Activated naive CD4-positive, alpha-beta T cell treated with anti-CD3 and anti-CD28 coated beads, Interleukin-2, amount 50 U/mL, for 72 hours (primary cell): ENCODE measurements at places on chromosomes 3 and 15.

- no peak for DNase-seq
These were observed 63.6 kb downstream of the LINGO1 start for GRCh38 chr15:77568973-77569728.

GRCh38 chr3:128235207-128235926 is 82.1 kb downstream of the EEFSEC start:
- no peak for DNase-seq

- DNase-seq: no peak
These were observed 193.0 kb downstream of the RORA start for GRCh38 chr15:61036136-61036535.

- DNase-seq: no peak
These were observed 228.7 kb upstream of the ST8SIA2 start for GRCh38 chr15:92165001-92165346.

- DNase-seq: no peak
These were observed 31.0 kb upstream of the PTPRG start for GRCh38 chr3:61530355-61530754.

- no peak for DNase-seq
These were observed 8.9 kb downstream of the NSUN3 start for GRCh38 chr3:94071713-94072284.

GRCh38 chr3:189334064-189334920 is 162.5 kb downstream of the TPRG1 start:
- DNase-seq: no peak

GRCh38 chr15:37823601-37824275 is 110.7 kb upstream of the TMCO5A start:
- no peak for DNase-seq

DNA sequence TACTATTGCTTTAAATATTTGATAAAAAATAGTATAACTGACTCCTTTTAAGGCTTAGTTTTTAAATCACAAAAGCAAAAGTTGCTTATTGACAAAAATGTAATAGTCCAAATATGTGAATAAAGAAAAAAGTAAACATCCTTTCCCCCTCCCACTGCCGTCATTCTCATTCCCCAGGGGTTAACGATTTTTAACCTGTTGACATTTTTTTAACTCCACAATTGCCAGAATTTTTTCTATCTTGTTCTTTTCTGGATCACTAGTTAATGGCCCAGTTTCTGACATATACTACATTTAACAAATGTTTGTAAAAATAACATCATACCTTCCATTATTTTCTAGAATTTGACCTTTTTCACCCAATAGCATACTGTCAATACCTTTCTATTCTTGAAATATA is 60.6 kb upstream of the TCF12 start:
- DNase-seq: no peak

GRCh38 chr15:68749793-68750192 is 70.9 kb downstream of the ANP32A start:
- DNase-seq: no peak

- no peak for DNase-seq
These were observed 163.1 kb upstream of the GALNT15 start for GRCh38 chr3:16011376-16011775.

DNA sequence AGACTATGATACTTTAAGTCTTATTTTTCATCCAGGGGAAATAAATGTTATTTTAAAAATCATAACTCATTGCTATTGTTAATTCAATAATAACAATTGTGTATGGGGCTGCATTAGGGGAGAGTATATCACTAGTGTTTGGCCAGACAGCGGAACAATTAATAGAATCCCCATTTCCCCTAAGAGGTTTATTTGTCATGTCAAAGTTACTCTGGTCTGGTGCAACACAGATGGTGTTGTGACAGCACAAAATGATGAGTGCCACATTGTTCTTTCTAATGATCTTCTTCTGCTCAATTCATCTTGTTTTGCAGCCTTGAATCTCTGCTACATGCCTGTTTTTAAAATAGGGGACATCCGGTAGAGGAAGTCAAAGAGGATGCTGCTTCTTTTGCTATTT is 351.6 kb downstream of the NSUN3 start:
- DNase-seq: no peak

- no peak for DNase-seq
These were observed 343.4 kb downstream of the TBC1D5 start for GRCh38 chr3:17398959-17399551.

DNA sequence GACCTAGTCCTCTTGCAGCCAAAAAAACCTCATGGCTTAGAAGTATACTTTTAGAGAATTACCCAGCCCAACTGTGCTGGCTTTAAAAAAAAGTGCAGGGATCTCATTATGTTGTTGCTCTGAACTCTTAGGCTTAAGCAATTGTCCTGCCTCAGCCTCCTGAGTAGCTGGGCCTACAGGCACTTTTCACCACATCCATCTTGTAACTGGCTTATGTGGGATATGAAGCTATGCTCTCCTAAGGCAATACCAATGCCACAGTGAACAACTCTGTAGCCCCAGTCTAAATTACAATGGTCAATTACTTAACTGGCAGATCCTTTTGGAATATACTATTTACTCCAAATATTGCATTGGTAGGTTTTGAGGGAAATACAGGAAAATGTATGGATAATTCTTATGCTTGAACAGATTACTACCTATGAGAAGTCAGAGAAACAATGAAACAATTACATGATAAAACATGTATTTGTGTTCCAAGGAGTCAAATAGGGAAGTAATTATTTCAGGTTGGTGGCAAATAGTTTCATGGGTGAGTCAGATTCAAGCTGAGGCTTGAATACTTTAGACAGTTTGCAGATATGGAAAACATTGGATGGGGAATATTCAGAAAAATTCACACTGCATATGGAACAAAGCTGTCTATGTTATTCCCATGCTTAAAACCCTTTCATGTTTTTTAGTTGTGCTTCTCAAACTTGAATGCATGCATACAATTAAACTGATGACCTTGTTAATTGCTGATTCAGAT is 34.6 kb upstream of the GPR149 start:
- DNase-seq: no peak

GRCh38 chr3:52202384-52203077 is 4.6 kb downstream of the ALAS1 start:
- no peak for DNase-seq

- DNase-seq: no peak
These were observed 33.4 kb downstream of the TMEM41A start for GRCh38 chr3:185465471-185465870.

DNA sequence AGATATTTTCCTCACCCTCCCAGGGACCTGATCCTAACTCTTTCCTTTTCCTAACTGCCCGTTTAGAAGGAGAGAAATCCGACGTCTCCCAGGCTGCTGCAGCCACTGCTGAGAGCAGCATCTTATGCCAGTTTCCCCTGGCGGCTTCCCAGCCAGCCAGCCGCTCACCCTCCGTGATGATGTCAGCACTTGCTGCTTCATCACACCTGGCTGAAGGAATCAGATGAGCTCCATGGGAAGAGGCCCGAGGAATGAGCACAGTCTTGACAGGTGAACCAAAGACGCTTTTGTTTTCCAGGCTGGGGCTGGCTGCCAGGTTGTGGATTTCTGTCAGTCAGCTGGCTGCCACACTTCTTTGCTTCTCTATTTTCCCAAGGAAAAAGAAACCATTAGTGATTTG is 445.1 kb upstream of the RBMS3 start:
- DNase-seq: no peak

GRCh38 chr3:29466442-29466841 is 185.6 kb downstream of the RBMS3 start:
- DNase-seq: no peak

DNA sequence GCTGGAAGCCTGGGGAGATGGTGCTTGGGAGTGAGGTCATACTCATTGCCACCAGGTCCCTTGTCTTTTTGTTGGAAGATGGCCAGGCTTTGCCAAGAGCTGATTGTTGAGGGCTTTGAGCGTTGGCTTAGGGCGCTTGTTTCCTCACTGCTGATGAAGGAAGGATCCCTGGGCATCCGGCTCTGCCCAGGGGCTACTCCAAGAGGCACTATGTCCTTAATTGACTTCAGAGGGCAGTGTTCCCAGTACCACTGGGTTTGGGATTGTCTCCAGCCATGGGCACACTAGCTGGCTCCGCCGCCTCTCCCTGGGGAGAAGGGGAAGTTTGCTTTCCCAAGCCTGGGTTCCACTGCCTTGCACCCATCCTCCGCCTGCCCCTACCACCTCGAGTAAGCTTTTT is 57.2 kb upstream of the RGMA start:
- DNase-seq: no peak

DNA sequence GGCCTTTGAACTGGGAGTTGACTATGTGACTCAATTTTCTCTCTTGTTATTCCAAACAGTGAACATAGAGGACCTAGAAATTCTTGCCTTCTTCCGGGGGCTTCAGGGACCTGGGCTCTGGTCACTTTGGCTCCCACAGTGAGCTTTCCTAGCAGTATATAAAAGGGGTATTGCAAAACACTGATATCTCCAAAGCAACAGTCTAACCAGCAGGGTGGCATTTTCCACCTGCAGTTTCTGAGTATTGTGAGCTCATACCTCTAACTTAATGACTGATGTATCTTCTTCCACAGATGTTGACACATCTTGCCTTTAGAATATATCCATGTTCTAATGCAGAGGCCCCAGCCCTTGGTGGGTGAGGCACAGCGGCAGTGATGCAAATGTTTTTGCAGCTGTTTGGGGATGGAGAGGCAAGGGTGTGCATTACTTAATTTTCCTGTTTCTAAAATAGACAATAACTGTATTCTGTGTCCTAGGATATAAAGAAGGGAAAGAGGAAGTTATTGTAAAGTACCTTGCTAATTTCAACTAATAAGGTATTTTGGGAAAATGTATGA is 45.7 kb upstream of the ADGRG7 start:
- DNase-seq: no peak

GRCh38 chr3:99875581-99875928 is 57.9 kb downstream of the CMSS1 start:
- DNase-seq: no peak

- DNase-seq: no peak
These were observed 117.3 kb upstream of the SLC7A14 start for GRCh38 chr3:170703121-170703588.

- no peak for DNase-seq
These were observed 290.7 kb upstream of the LMCD1 start for GRCh38 chr3:8210882-8211341.

GRCh38 chr3:15331606-15332404 is 581 bp downstream of the SH3BP5 start:
- peak; percentile 58 for DNase-seq

DNA sequence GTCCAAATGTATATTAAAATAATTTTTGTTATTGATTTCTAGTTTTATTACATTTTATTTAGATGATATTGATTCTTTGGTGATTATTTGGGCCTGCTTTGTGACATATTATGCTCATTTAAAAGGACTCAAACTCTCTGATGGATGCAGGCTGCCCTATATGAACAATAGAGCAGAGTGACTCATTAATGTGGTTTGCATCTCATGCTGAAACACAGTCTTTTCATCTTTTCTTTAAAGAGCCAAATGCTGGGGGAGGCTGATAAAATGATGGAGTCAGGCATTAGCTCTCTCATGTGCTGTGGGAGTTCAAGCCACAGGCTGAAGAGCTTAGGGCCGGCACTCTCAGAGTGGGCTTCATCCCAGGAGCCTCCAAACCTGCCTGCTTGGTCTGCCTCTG is 7.2 kb downstream of the PLA1A start:
- DNase-seq: no peak

GRCh38 chr3:37952564-37952963 is 38.0 kb upstream of the VILL start:
- DNase-seq: no peak

DNA sequence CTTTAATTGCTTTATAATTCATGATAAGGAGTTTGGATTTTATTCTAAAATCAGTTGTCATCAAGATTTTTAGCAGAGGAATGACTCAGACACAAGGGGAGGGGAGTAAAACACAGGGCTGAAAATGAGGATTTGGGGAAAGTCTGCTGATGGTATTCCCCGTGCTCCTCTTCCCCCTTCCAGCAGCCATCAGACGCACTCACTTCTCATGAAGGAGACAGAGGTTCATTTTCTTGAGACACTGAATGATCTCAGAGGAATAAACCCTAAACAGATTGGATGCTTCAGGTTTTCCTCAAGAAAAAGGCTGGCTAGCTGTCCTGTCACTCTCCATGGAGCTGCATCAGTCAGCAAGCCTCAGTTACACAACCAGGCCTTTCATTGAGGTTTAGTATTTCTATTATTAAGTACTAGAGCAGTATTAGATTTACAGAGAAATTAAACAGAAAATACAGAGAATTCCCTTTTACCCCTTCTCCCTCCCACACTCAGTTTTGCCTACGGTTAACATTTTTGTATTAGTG is 166.4 kb downstream of the C3orf70 start:
- DNase-seq: no peak

DNA sequence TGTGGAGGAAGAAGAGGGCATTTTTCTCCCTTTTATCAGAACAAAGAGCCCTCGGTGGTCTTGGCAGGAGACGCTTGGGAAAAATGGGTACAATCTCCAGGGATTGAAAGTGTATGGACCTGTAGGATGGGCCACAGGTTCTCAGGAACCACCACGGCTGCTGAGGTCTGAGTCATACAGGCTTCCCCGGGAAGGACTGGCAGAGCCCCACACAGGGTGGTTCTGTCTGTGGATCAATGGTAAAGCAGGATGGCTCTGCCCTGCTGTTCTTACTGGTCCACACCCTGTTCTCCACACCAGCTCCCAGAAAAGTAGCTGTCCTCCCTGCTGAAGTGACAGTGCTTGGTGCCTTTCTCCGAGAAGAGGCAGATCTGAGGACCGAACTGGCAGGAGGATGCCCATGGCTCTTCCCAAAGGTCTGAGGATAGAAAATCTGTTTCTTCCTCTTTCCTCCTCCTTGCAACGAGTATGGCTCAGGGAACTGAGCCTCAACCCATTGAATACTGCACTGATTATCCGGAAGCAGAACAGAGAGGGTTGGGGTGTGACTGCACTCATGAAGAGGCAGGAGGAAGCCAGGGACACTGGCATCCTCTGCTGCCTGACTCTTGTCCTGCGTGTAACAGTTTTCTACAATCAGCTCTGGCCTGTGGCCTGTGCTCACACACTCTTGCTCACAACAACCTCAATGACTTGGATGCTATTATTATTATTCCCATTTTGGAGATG is 39.0 kb downstream of the KIF9 start:
- no peak for DNase-seq

GRCh38 chr15:69668963-69669362 is 216.3 kb downstream of the RPLP1 start:
- peak; percentile 65 for DNase-seq

GRCh38 chr15:30962079-30962478 is 29.3 kb downstream of the MTMR10 start:
- DNase-seq: no peak

DNA sequence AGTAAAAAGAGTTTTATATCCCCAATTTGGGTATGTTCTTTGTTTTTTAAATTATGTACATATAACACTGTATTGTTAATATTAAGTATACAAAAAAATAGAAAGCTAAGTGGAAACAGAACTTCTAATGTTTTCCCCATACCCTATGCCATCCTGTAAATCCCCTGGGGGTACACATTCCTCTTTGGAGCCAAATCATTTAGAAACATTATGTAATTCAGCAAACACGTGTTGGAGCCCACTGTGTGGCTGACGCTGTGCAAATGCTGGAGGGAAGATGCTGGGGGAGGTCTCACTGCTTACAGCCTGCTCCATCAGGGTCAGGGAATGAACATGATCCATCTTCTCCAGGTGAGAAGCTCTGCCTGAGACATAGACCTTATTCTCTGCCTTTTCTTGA is 52.8 kb downstream of the CRTC3 start:
- no peak for DNase-seq

GRCh38 chr3:175255698-175256097 is 396.6 kb downstream of the NAALADL2 start:
- no peak for DNase-seq
